ENCODE measurements at places on chromosomes 1 and 21. TPM values are rescaled to one million over a fixed set of nuclear protein-coding genes. Genes with fewer than 3 reads are reported as not detected.

GRCh38 chr1:40435471-40435870 lies 14.8 kb upstream of the ZFP69B start:
- no peak for DNase-seq

DNA sequence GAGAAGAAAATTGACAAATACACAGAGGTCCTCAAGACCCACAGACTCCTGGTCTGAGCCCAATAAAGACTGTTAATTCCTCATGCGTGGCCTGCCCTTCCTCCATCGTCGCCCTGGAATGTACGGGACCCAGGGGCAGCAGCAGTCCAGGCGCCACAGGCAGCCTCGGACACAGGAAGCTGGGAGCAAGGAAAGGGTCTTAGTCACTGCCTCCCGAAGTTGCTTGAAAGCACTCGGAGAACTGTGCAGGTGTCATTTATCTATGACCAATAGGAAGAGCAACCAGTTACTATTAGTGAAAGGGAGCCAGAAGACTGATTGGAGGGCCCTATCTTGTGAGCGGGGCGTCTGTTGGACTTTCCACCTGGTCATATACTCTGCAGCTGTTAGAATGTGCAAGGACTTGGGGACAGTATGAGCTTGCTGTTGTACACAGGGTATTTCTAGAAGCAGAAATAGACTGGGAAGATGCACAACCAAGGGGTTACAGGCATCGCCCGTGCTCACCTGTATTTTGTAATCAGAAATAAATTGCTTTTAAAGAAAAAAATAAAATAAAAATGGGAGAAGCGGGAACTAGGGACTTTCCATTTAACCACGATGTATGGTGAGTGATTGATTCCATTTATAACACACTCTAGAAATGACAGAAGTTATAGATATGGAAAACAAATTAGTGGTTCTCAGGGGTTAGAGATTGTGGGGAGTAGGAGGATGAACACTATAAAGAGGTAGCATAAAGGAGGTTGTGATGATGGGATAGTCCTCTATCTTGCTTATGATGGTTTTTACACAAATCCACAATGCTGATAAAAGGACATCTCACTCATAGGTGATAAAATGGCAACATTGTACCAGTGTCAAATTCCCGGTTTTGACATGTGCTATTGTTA lies 244.7 kb downstream of the MRPL39 start:
- no peak for DNase-seq

- no peak for DNase-seq
Measured at GRCh38 chr1:68470388-68470970, 20.7 kb upstream of the RPE65 start.

- DNase-seq: no peak
Measured at GRCh38 chr1:175839779-175840669, 96.6 kb upstream of the TNR start.

GRCh38 chr1:31640964-31641363 lies 3.7 kb downstream of the PEF1 start:
- DNase-seq: no peak

GRCh38 chr1:46457178-46457577 lies 32.5 kb upstream of the DMBX1 start:
- no peak for DNase-seq

DNA sequence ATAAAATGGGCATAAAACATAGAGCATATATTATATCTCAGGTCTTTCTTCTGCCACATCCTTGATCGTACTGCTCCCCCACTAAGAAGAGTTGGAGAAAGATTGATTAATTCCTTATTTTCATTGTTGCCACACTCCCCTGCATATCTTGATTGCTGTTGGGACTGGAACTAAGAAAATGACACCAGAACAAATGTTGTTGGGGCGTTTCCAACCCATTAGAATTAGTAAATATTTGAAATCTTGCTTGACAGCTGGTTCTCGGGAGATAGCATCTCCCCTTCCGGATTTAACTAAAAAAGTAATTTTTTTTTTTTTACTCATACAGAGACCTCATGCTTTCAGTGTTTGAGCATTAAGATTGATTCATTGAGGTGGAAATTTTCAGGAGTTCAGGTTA lies 493.0 kb upstream of the PLXNA2 start:
- DNase-seq: no peak

DNA sequence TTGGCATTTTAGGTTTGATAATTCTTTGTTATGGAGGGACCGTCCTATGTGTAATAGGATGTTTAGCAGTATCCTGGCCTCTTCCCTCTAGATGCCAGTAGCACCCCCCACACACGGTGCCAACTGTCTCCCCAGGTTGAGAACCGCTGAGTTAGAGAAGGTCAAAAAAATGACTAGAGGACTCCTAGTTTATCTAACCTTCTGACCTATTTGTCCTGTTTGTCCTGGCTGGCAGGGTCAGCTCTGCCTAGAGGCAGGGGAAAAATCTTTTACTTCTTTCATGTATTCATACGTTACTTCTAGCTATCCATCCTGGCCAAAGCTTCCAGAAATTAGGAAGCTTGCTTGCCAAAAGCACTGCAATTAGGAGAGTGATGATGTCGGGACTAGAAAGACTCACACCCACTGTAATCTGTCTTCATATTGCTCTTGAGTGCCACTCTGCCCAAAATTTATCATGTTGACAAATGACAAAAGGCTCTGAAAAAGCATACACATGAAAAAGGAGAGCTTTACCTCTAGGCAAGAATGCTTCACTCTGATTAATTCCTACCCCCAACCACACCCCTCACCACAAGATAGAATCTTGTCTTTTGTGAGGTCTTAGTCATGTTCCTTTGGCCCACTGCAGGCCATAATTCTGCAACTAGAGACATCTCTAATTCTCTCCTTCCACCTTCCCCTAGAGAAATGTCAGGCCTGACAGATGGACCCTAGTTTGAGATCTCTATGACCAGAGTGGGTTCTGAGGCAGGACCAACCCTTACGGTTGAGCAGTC lies 14.4 kb upstream of the AKR1A1 start:
- DNase-seq: no peak

GRCh38 chr1:160837558-160838205 lies 25.0 kb downstream of the CD244 start:
- no peak for DNase-seq

- DNase-seq: peak; percentile 70
Measured at GRCh38 chr1:209839875-209840546, 12.2 kb downstream of the UTP25 start.

GRCh38 chr1:25945761-25946160 lies 39.5 kb upstream of the STMN1 start:
- DNase-seq: no peak

DNA sequence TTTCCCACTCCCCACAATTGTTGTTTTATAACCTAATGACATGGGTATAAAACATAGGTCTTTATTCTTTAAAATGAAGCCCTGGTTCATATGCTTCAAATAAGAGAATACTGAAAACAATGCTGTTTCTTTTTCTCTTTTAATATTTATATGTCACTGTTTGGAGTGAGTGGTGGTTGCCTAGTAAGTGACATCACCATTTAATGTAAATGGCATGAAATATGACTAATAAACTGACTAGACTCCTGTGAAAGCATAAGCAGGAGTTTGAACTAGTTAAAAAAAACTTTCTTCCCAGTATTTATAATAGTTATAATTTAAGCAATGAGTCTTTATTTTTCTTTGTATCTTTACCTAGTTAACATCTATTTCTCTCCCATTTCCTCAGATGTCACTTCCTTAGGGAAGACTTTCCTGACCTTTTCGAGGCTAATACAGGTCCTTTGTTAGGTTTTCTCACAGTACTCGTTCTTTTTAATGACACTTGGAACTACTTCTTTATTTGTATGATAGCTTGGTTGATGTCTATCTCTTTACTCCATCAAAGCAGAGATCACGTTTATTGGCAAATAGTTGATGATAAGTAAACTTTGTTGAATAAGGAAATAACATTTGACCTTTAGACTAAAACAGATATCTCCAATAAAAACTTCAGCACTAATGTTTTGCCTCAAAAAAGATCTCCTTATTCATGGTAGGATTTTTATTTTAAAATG lies 105.4 kb upstream of the PDC start:
- no peak for DNase-seq

GRCh38 chr1:183188240-183188639 lies 2.2 kb downstream of the LAMC2 start:
- no peak for DNase-seq

DNA sequence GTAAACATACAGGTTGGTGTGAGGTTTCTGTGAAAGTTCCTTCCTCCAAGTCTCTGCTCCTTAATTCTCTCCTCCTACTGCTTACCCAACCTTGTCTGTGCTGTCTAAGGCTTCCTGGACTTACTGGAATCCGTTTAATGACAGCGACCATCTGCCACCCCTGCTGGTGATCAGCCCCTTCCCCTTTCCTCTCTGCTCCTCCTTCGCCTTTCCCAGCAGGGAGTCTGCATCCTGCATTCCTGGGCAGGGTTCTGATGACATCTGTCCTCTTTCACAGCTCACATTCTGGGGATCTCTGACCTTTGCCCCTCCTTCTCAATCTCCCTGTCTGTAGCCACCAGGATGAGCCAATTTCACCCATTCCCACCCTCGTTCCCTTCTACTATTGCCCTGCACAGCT lies 66.5 kb downstream of the KIRREL1 start:
- no peak for DNase-seq

- DNase-seq: no peak
Measured at GRCh38 chr1:83064589-83065242, 934.2 kb downstream of the TTLL7 start.

DNA sequence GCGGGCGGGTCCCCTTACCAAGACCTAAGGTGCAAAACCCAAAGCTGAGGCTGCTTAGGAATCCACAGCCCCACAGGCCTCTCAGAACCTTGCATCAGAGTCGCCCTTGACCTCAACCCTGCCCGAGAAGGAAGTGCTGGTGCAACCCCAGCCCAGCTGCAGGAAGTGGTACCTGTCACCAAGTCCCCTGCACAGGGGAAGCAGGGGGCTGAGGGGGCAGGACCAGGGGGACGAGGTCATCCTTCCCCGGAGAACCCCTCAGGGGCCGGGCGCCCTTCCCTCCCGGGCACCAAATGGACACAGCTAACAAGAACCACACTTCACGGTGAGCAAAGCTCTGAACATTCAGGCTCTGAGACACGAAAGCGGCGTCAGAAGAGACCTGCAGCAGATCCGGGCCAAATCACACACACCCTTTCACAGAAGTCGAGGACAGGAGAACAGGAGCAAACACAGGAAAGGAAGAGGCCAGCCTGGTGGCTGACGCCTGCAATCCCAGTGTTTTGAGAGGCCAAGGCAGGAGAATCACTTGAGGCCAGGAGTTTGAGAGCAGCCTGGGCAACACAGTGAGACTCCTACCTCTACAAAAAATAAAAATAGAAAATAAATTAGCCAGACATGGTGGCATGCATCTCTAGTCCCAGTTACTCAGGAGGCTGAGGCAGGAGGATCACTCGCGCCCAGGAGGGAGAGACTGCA lies 6.4 kb downstream of the ITGB2 start:
- DNase-seq: no peak

DNA sequence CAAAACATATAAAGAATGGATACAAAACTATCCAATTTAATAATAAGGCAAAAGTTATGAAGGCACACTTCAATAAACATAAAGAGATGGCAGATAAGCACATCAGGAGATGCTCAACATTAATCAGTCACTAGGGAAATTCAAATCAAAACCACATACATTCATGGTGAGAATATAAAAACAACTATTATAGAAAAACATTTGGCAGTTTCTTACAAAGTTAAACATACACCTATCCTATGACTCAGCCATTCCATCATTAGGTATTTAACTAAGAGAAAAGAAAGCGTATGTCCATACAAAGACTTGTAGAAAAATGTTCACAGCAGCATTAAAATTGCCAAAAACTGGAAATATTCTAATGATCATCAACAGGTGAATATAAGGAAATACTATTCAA lies 44.3 kb downstream of the KIFAP3 start:
- no peak for DNase-seq

- no peak for DNase-seq
Measured at GRCh38 chr1:226653311-226653921, 85.7 kb downstream of the ITPKB start.

- DNase-seq: no peak
Measured at GRCh38 chr21:43325968-43326715, 100.8 kb downstream of the SIK1 start.

- no peak for DNase-seq
Measured at GRCh38 chr1:150928286-150928685, 2.1 kb downstream of the SETDB1 start.

- DNase-seq: no peak
Measured at GRCh38 chr1:9753121-9753531, 70.6 kb downstream of the CLSTN1 start.

GRCh38 chr1:167676916-167677848 lies 44.6 kb upstream of the MPZL1 start:
- DNase-seq: no peak

DNA sequence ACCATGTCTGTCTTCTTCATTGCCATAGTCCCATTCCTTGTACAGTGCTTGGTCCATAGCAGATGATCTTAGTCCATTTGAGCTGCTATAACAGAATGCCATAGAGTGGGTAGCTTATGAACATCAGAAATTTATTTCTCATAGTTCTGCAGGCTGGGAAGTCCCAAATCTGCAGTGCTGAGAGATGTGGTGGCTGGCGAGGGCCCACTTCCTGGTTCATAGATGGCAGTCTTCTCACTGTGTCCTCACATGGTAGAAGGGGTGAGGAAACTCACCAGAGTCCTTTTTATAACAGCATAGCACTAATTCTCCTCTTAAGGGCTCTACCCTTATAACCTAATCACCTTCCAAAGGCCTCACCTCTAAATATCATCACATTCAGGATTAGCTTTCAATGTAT lies 23.1 kb upstream of the RAP1A start:
- no peak for DNase-seq

The AXDND1 gene
- 0.27 TPM for polyA plus RNA-seq

The ZSWIM5 gene
- 0.07 TPM for polyA plus RNA-seq

The AZIN2 gene
- polyA plus RNA-seq: 3.0 TPM

The SYT2 gene
- polyA plus RNA-seq: 0.01 TPM

The FMN2 gene
- 14.6 TPM for polyA plus RNA-seq

The IFI16 gene
- 81.8 TPM for polyA plus RNA-seq

The RGS1 gene
- not detected for polyA plus RNA-seq

The HEYL gene
- polyA plus RNA-seq: 0.50 TPM

The CRNN gene
- polyA plus RNA-seq: not detected

The CDC14A gene
- 1.6 TPM for polyA plus RNA-seq

The TP73 gene
- not detected for polyA plus RNA-seq

The KRTAP19-2 gene
- polyA plus RNA-seq: not detected

The CR1L gene
- not detected for polyA plus RNA-seq

The SLAMF1 gene
- polyA plus RNA-seq: not detected

The IL19 gene
- not detected for polyA plus RNA-seq

The GJA9 gene
- polyA plus RNA-seq: 0.05 TPM

The OR2L8 gene
- polyA plus RNA-seq: not detected

The AJAP1 gene
- 0.50 TPM for polyA plus RNA-seq

All from BJ (cell line).